Ureter (tissue), 1 donor: ENCODE measurements at places on chromosomes 7 and 10.

GRCh38 chr7:20560325-20561180, 54.9 kb upstream of the ABCB5 start:
- DNase-seq: no peak

GRCh38 chr10:49518982-49519578, 19.8 kb downstream of the ERCC6 start:
- no peak for DNase-seq

- DNase-seq: no peak
Observed at GRCh38 chr7:102992938-102993717, 80.3 kb downstream of the LRRC17 start.

GRCh38 chr10:79298403-79299244, 48.6 kb upstream of the PPIF start:
- DNase-seq: no peak
